Activated gamma-delta T cell treated with Interleukin-2 at 50 U/mL for 16 hours (primary cell): ENCODE measurements at places on chromosomes 5 and 9.

GRCh38 chr5:143207058-143207457, 196.4 kb downstream of the NR3C1 start:
- DNase-seq = no peak

GRCh38 chr9:14868772-14869583, 41.2 kb downstream of the FREM1 start:
- DNase-seq = no peak

GRCh38 chr9:16693616-16694015, 176.9 kb downstream of the BNC2 start:
- DNase-seq = no peak

GRCh38 chr9:2319421-2319820, 302.2 kb upstream of the VLDLR start:
- DNase-seq = no peak

GRCh38 chr9:136044971-136045594, 50.0 kb downstream of the NACC2 start:
- no peak for DNase-seq

DNA sequence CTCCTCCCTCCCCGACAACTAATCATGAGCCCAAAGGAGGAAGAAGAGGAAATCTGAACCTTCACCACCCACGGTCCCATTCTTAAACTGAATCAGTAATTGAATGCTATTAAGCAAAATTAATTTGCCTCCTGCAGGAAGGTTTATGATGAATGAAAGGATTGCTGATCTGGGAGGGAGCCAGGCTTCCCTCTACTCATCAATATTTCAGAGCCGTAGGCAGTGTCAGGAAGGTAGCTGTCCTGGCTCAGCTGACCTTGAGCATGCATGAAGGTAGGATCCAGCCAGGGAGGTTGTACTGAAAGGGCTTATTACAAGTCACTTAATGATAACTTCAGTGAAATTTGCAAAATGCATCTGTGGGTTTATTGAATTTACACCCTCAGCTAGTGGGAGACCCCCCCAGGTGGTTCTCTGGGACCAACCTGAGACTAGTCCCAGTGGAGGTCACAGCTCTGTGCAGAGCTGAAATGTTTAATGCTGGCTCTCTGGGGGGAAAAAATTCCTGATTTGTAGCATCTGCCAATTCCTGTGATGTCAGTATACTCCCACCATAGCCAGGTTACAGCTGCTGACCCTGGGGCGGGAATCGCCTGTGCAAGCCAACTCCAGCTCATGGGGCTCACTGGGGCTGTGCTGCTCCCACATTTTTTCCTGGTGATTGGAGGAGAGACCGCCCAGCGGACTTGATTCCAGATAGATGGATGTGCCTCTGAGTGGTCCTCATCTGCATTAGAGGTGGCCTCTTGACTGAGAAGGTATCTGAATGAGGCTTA, 47.9 kb upstream of the NCS1 start:
- no peak for DNase-seq

DNA sequence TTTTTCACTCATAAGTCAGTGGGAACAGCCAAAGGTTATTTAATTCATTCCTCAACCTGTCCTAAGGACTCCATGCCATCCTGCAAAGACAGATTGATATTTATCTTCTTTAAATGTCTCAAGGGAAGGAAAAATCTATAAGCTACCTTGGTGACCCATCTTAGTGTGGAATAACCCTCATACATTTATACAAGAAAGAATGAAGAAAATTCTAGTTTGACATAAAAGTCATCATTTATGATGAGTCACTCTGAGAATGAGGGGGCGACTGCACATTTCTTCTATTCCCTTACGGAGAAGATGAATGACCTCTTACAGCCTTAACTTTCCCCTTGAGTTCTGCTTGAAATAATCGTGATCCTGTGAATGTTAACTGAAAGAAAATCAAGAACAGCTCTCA, 26.8 kb upstream of the NUDT12 start:
- no peak for DNase-seq

- no peak for DNase-seq
Observed at GRCh38 chr9:20659474-20659967, 24.5 kb upstream of the FOCAD start.

- no peak for DNase-seq
Observed at GRCh38 chr5:96527768-96528661, 95.0 kb upstream of the PCSK1 start.

- no peak for DNase-seq
Observed at GRCh38 chr9:7209990-7210389, 452.2 kb downstream of the KDM4C start.
